ENCODE measurements at places on chromosomes 3 and 15. TPM values are rescaled to one million over a fixed set of nuclear protein-coding genes. Genes with fewer than 3 reads are reported as not detected.

The NRROS gene
- 15.1 TPM for total RNA-seq

The PARP15 gene
- total RNA-seq = 87.6 TPM

The CLSTN2 gene
- not detected for total RNA-seq

The PLA1A gene
- total RNA-seq = 0.45 TPM

GRCh38 chr3:153166206-153166605, 4.2 kb downstream of the RAP2B start:
- DNase-seq = no peak

- DNase-seq = no peak
Measured at GRCh38 chr15:80560601-80561400, 134.3 kb upstream of the ABHD17C start.

All from T-helper 17 cell (primary cell).